ENCODE measurements at places on chromosomes 12 and 14.

DNA sequence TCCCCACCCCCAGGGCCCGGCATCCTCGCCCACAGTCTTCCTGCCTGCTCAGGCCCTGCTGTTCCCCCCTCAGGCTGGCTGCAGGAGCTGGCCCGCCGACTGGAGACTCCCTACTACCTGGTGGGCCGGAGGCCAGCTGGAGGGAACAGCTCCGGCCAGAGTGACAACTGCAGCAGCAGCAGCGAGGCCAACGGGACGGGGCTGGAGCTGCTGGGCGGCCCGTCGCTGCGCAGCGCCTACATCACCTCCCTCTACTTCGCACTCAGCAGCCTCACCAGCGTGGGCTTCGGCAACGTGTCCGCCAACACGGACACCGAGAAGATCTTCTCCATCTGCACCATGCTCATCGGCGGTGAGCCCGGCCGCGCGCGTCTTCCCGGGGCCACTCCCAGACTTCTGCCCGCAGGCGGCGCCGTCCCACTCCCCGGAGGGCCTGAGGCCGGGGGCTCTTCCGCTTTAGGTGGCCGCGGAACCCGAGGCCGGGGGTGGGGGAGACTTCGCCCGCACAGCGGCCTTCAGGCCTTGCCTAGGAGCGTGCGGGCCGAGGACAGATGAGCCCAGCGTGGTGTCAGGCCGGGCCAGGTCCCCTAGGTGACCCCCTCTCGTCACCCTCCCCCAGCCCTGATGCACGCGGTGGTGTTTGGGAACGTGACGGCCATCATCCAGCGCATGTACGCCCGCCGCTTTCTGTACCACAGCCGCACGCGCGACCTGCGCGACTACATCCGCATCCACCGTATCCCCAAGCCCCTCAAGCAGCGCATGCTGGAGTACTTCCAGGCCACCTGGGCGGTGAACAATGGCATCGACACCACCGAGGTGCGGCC lies 10.2 kb downstream of the KCNH3 start:
- no peak for DNase-seq

DNA sequence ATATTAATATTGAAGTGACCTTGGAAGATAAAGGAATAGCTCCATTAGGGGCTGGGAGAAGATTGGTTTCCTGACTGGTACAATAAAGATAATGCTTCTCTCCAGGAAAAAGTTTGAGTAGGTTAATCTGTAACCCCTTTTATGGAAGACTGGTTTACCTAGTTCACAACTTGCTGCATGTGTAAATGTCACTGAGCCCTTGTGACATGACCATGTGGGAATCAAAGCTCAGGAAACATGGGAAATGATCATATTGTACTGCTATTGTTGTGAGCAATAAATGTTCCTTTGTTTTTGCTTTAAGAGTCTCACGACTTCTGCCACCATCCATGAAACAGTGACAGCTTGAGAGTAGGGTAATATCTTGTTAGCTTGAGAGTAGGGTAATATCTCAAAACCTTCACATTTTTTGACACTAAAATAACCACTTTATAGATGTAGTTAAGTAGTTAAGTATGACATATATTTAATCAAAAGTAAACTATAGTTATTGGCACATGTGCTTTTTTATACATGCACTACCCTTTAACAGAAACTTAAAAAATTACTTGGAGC lies 1338.6 kb downstream of the FSCB start:
- no peak for DNase-seq

- DNase-seq: no peak
Observed at GRCh38 chr12:95402096-95402495, 71.9 kb upstream of the METAP2 start.

DNA sequence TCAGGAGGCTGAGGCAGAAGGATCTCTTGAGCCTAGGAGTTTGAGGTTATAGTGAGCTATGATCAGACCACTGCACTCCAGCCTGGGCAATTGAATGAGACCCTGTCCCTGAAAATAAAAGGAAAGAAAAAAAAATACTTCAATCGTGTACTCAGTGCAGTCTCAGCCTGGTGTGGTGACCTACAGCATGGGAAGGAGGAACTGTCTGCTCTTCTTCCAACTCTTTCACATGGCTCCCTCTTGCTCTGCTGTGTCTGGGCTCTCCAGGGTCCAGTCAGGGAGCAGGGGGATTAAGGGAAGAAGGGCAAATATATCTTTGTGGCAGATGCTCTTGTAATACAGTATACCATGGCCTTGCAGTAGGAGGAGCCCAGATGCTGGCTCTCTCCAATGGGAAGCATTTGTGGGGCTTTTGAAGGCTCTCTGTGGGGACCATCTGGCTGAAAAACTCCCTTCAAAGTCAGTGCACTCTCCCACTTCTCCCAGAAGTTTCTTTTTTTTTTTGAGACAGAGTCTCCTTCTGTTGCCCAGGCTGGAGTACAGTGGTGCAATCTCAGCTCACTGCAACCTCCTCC lies 76.6 kb upstream of the TMPO start:
- DNase-seq: no peak

DNA sequence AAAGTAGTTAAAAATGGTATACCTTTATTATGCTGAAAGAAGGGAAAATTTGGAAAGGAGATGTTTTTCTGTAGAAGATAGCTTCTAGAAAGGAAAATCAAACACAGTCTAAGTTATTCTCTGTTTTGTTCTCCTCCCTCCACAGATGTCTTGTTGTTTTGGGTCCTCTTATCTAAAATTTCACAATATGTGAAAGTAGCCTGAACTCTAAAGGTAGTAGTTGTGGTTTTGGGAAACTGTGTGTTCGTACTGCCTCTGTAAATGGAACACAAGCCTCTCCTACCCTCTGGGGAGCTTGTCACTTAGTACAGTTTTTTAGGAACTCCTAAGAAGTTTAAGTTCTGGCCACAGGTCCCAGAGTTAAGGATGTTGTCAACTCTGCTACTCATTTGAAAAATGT lies 112.6 kb downstream of the CRADD start:
- DNase-seq: no peak

GRCh38 chr14:95611293-95611880 lies 74.8 kb upstream of the TCL1B start:
- no peak for DNase-seq

- no peak for DNase-seq
Observed at GRCh38 chr12:15404485-15404884, 82.2 kb downstream of the PTPRO start.

DNA sequence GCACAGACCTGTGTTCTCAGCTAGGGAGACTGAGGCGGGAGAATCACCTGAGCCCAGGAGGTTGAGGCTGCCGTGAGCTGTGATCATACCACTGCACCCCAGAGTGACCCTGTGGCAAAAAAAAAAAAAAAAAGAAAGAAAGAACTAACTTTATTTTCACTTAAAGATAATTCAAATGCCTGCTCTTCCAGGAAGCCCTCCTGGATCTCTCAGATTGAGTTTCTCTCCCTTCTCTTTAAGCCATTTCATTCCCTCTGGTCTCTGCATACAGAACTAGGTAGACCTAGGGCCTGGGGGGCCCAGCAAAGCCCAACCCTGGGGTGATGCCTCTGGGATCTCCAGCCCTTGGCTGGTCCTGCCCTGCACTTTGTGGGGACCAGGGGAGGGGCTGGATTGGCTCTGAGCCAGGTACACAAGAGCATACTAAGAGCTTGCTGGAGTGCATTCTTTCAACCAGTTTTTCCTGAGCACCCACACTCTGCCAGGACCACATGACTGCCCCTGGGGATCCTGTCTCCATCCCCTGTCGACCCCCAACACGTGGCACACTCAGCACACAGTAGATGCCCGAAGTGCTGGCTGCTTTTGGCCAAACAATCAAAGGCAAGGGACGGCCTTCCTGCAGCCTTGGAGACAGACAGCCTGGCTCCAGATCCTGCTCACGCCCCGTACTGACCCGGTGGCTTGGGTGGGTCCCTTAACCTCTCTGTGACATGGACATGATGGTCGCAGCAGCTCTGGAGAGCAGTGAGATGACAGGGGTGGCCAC lies 52.7 kb downstream of the CYP46A1 start:
- DNase-seq: no peak

- DNase-seq: no peak
Observed at GRCh38 chr12:80374615-80375014, 69.4 kb upstream of the PTPRQ start.

DNA sequence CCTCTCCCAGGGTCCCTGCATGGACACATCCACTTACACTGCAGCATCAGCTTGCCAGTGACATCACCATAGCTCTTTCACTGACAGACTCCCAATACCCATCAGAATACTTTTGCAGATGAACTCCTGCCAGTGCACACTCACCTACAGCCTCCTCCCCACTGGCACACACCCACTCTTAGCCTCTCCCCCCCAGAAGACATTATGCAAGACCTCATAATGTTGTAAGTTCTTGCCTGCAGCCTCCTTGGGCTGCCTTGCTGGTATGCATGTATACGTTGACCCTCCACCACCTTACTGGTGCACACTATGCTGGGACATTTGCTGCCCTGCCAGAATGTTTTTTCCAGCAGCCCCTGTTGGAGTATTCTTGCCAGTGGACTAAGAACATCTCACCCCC lies 324.2 kb downstream of the AEBP2 start:
- DNase-seq: no peak
